ENCODE measurements at places on chromosomes 1 and 21.

DNA sequence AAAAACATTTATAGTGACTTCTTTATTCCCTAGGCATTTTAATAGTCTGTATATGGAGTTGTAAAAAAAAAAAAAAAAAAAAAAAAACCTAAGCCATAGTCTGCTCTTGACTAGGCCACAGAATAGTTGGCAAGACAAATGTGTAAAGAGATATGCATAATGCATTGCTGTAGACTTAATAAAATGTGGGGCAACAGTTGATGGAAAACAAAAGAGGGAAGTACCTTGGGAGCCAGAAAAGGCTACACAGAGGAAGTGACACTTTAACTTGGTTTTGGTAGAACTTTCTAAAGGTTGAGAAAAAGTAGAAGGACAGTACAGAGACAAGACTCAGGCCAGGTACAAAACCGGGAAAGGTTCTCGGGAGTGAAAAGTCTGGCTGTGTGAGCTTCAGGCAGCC lies 802.9 kb upstream of the ADAMTS5 start:
- no peak for DNase-seq

DNA sequence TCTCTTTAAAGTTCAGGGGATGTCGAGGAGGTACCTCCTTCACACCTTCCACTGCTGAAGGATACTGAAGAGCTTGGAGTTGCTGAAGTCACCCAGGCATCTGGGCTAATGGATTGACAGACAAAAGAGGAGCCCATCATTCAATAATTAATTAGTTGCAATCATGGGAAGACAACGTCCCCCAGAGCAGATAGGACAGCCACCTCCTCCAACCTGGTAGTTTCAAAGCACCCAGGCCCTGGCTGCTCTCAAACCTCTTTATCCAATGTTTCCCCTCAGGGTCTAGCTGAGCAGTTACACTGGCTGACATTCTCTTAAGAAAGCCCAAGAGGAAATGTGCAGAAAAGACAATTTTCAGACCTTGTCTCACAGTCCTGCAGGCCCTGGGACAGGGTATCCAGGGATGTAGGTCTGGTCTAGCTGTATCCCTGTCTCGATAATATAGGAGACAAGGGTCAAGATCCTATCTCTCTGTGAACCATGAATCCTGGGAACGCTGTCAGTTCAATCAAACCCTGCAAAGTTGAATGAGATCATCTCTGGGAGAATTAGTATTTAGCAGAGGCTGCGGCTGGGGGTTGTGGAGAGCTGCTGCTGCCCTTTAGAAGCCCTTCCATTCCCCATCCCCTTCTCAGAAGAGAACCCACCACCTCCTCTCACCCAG lies 1.1 kb downstream of the TSPAN2 start:
- DNase-seq = no peak

GRCh38 chr1:200363264-200363933 lies 46.4 kb downstream of the ZNF281 start:
- no peak for DNase-seq

DNA sequence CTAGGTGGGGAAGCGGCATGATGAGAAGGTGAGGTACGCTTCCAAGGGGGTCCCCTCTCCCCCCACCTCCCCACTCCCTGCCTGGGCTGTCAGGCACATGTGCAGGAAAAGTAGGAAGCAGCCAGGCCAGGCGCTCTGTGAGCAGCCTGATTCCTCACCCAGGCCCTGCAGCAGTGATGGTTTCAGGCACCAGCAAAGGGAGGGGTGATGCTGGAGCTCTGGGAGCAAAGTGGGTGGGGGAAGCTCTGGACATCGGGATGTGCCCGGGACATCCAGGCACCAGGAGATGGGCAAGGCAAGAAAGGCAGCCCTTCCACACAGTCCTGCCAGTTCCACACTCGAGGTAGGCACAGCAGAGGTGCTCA lies 106.1 kb downstream of the CRYAA start:
- DNase-seq = no peak

DNA sequence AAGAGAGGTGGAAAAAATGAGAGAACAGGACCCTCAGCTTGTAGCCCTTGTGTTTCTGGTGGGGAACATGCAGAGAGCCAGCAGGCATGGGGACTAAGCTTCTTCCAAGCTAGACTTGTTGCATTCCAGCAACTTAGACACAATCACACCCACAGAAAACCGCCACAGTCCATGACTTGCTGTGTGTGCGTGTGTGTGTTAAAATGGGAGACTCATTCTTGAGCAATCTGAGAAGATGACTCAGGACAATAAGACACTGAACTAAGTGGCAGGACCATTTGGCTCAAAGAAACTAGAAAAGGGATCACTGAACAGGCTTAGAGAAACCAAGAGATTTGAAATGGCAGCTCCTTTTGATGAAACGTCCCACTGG lies 78.0 kb downstream of the HLX start:
- DNase-seq = no peak

GRCh38 chr1:68384872-68385411 lies 64.8 kb downstream of the RPE65 start:
- no peak for DNase-seq

DNA sequence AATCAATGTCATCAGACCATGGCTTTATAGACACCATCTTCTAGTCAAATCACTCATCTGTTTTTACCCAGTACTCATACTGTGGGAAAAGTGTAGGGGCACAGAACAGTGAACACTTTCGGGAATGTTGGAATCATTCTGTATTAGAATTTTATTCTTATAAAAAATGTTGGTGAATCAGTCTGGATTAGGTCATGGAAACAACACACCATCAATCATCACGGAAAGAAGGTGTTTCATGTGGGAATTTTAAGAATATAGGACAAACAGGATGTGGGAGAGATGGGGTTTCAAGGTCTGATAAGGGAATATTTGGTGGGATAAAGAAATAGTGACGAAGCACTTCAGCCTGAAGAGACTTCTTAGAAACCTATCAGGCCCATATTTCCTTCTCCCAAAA lies 17.3 kb downstream of the GBP1 start:
- no peak for DNase-seq

GRCh38 chr21:46173573-46173972 lies 10.7 kb downstream of the SPATC1L start:
- DNase-seq = no peak

- no peak for DNase-seq
Measured at GRCh38 chr1:205286335-205286950, 35.1 kb downstream of the NUAK2 start.

DNA sequence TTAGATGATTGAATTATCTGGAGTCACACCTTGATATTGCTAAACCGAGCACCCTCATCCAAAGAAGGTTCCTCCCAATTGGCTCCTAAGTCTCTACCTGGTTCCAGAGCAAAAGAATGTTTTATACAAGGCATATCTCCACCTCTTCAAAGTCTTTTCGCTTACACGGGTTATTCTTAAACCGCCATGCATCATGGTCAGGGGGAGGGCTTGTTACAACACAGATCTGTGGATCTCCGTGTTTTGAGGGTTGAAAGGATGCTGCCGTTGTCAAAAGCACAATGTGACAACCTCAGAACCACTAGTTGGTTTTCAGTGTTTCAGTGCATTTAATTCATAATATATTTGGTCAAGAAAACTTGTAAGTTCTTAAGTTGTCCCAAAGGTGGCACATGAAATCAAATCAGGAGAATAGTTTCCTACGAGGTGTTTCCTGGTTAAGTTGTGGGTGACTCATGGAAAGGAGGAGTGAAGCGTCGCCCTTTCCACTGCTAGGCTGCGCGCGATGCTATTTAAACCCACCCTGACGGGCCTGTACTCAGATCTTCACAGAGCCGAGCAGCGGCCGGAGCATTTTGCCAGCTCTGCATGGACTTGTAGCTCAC lies 1531.6 kb upstream of the TPTE start:
- DNase-seq = no peak

- no peak for DNase-seq
Measured at GRCh38 chr21:44349847-44350772, 3.3 kb upstream of the TRPM2 start.

DNA sequence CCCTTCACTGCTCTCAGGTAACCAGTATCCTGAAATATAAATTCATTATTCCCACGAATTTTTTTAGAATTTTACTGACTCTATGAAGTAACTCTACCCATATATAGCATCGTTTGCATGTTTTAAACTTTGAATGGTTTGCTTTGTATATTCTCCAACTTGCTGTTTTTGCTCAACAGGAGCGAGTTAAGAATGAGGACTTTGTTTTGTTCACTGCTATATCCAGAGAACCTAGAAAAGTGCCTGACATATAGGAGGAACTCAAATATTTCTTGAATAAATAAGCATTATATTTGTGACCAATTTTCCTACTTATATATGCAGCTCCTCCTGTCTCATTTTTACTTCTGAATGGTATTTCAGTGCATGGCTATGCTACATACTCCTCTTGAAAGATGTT lies 43.4 kb downstream of the NUF2 start:
- DNase-seq = no peak

DNA sequence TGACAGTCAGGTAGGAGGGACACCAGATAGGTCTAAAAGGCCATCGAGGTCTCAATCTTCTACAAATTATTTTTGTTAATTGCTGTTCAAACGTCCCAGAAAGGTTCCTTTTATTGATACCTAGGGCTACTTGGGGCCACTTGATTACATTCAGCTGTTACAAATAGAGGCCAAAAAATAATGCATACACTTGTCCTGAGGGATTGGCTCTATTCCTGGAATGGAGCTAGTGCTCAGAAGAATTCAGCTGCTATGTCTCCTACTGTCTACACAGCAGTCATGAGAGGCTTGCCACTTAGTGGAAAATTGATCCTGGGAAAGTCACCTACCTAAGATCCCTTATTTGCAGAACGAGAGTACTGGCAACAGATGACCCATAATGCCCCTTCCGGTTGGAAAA lies 498.3 kb downstream of the ADGRL2 start:
- DNase-seq = no peak

DNA sequence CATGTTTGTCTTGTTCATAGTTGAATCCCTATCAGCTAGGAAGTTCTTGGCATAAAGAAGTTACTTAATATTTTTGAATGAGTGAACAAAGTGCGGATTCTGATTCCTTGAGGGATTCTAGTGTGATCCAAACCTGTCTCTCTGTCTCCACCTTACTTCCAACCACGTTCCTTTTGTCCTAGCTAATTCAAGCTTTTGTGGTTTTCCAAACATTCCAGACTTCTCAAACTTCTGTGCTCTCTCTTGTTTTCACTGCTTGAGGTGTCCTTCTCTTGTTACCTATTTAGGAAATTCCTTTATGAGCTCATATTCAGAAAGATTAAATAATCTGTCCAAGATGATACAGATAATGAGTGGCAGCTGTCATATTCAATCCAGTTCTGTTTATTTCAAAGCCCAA lies 353.2 kb downstream of the PTBP2 start:
- no peak for DNase-seq

DNA sequence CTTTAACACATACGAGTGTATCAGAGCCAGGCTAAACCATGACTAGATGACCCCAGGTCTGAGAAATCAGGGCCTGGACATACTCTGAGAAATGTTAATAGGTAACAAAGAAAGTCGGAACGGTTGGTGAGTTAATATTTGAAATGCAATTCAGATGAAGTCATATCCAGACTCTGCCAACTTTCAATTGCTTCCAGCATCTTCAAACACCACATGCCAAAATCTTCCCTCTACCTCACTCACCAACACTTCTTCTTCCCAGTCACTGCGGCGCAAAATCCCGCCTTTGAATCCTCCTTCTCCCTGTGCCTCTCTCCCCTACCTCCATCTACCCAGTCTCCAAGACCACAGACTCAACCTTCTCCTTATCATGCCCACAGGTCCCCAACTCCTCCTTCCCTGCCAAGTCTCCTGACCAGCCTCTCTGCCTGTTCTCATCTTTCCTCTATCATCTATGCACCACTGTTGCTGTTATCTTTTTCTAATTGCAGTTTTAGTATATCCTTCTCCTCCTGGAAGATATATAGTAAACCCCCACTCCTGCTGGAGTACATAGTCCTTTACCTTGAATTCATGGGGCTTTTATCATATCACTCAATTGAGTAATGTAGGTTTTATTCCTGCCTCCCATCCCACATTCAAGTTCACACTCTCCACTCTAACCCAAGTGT lies 41.3 kb downstream of the ZBTB18 start:
- no peak for DNase-seq

DNA sequence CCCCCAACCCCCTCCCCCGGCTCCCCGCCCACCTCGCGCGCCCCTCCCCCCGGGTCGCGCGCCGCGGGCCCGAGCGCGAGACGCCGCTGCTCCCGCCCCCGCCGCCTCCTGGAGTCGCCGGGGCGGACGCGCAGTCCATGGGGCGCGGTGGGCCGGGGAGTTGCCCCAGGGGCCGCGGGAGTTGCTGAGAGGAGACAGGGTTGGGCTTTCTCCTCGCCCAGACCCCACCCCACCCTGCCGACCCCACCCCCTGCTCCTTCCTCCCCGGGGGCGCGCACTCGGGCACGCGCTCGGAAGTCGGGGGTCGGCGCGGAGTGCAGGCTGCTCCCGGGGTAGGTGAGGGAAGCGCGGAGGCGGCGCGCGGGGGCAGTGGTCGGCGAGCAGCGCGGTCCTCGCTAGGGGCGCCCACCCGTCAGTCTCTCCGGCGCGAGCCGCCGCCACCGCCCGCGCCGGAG lies at the start of gene LAMC1:
LAMC1 (plus strand) TSS at position 275 of the 455 bp plus-strand sequence. CDS start 297 bp downstream, outside the sequence.
- DNase-seq = peak; percentile 41

- no peak for DNase-seq
Measured at GRCh38 chr1:160256396-160257046, 5.8 kb downstream of the DCAF8 start.

DNA sequence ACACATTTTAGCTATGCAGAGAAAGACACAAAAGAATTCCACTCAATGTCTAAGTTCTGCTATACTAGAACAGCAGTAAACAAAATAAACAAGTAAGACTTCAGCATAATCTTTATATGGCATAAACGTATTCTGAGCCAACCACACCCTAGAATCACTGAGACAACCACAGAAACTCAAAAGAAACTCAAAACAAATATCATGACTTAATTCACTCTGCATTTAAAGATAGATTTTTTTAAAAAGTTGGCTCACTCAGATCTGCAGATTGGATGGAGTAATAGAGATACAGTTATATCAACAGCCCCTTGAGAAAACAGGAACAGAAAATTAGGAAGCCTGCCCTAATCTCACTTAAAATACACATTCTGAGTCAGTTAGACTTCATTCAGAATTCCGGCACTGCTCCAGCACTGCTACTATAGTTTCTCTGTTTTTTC lies 95.0 kb downstream of the COL24A1 start:
- no peak for DNase-seq

DNA sequence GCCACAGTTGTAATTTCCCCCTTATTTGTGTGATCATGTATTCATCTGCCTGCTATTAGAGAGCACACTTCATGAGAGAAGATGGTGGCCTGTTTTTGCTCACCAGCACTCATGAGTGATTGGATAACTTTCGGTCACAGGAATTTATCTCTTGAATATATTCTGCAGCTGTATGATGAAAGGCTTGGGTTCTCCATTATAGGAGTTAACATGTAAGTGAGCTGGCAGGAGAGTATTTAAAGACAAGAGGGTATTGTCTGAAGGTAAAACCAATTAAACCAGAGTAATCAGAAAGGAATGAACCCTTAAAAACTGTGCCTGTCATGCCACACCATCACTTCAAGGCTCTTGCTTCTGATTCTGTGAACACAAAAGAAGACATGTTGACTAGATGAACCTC lies 574.9 kb upstream of the CAMK1G start:
- DNase-seq = no peak

GRCh38 chr1:218701131-218701530 lies 356.0 kb downstream of the TGFB2 start:
- DNase-seq = no peak

- no peak for DNase-seq
Measured at GRCh38 chr1:8025061-8025670, 943 bp downstream of the ERRFI1 start.

- no peak for DNase-seq
Measured at GRCh38 chr1:224289396-224289795, 40.6 kb downstream of the NVL start.
